Stimulated activated CD4-positive, alpha-beta T cell treated with anti-CD3 and anti-CD28 coated beads, TNF-alpha, amount 100 ng/mL, for 4 hours (primary cell): ENCODE measurements at places on chromosomes 2 and 18.

DNA sequence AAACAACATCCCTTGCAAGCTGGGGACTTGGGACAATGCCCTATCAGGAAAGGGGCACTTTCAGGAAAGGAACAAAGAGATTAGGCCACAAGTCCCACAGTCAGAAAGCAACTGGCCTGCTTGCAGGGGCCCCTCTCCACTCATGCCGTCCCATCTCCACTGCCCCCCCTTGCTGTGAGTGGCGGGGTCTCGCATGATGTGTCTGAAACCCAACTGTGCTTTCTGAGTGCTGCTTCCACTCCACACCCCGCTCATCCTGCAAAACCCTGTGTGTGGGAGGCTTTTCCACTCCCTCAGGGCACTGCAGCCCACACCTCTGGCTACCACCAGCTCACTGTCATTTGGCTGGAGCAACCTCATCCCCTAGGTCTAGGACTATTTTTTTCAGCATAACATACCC, 7.9 kb downstream of the HS6ST1 start:
- no peak for DNase-seq

GRCh38 chr2:99032001-99032400, 96.0 kb upstream of the CRACDL start:
- DNase-seq = no peak

GRCh38 chr2:148218326-148219075, 197.6 kb downstream of the MBD5 start:
- DNase-seq = no peak

- no peak for DNase-seq
Measured at GRCh38 chr2:70904371-70905216, 31.1 kb upstream of the ATP6V1B1 start.

GRCh38 chr2:169897834-169898233, 70.6 kb downstream of the UBR3 start:
- no peak for DNase-seq

GRCh38 chr2:239731422-239731821, 293.7 kb downstream of the NDUFA10 start:
- DNase-seq = no peak

GRCh38 chr2:73018188-73018825, 53.2 kb downstream of the SFXN5 start:
- DNase-seq = no peak

DNA sequence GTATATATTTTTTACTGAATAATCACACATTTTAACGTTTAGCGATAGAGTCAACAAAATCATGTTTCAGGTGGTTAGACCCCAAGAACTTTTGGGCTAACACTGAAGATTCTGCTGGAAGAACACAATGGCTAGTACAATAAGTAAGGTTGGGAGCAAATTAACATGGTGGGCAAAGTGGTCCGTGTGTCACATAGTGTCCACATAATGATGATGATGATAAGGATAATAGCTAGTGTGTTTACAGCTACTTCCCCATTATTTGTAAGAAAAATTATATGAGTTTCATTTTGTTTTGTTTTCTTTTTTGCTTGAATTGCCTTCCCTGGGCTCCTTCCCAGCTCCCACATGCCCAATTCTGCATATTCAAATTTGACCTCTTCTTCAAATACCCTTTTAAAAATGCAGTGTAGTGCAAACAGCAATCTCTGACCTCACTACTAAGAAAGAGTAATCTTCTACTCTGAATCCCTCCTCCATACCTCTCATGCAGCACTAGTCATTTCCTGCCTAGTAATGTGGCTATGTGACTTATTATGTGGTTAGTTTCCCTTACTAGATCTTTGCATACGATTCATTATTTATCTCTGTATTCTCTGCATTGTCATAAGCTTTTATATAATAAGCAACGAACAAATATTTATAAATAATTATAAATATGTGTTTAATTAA, 16.9 kb upstream of the VPS54 start:
- no peak for DNase-seq

GRCh38 chr2:236870370-236870769, 215.3 kb upstream of the COPS8 start:
- DNase-seq = no peak

DNA sequence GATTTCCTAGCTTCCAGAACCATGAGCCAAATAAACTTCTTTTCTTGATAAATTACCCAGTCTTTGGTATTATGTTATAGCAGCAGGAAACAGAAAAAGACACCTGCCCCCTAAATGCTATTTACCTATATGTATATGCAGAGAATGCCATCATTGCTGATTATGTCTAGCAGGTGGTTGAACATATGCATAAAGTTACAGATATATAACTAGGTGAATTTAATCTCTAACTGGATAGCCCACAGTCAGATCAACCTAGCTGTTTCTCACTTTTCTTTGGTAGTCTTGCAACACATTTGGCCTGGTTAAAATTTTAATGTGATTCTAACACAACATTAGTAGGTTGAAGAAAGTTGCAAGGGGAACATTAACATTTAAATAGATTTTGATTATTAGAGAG, 7.1 kb upstream of the CERS6 start:
- no peak for DNase-seq

GRCh38 chr18:11024928-11025669, 124.3 kb downstream of the PIEZO2 start:
- no peak for DNase-seq

DNA sequence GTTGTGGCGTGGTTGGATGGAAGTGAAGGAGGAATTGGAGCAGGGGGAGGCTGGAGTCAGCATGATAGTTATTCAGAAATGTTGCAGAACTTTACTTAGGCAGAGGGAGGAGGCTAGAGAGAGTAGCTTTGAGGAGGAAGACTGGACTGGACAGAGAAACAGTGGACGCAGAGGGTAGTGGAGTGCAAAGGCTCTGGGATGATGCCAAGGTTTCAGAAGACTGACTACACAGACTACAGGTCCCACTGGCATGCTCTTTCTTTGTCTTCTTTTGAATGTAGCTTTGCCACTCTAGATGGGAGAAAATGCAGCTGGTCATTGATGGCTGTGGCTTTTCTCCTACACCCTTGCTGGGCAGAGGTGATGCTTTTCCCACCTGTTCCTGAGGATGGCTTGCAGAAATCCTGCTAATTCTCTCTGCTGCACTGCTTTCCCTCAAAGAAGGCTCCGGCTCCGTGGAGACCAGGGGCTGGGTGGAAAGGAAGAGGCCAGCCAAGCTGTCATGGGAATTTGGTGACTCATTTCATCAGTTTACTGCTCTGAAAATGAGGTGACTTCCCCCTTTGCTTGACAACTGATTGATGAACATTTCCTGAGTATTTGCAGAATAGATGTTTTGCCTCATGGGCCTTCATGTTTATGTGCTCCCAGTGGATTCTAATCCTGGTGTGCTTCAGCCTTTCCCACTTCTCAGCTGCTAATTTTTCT, 42.4 kb downstream of the MEIS1 start:
- no peak for DNase-seq

GRCh38 chr2:16507655-16508489, 157.8 kb downstream of the CYRIA start:
- no peak for DNase-seq

DNA sequence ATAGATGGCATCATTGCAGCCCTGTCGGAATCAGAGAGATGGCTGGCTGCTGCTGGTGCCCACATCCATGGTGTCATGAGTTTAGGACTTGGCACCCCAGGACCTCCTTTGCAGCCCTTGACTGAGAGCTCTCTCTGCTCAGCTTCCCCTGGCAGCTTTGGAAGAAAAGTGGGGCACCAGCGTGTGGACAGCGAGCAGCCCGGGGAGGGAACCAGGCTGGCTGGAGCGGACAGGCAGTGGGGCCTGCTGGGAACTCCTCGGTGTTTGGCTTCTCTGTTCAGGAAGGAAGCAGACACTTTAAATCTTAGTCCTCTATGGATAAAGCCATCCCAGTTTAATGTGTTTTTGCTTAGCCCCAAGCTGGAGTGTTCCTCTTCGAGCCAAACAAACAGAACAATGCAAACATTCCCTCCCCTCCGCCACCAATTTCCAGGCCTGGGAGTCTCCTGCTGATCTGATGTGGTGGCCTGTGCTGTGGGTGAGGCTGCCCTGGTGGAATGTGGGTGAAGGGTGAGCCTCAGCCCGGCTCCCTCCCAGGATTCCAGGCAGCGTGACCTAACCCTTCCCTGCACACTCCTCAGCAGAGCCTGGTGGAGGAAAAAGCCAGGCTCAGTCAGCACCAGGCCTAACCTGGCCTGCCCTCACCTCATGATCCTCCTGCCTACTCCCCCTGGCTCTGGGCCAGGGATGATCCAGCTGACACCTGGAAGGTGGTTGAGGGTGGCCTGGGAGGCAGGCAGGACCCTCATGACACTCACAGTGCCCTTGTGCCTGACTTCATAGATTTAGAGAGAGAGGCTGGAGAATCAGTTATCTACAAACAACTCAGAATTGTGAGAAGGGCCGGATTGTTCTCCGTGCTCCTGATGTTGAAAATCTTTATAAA, 21.6 kb upstream of the ITGB6 start:
- no peak for DNase-seq

GRCh38 chr2:190713471-190713870, 64.6 kb downstream of the NAB1 start:
- DNase-seq = no peak

DNA sequence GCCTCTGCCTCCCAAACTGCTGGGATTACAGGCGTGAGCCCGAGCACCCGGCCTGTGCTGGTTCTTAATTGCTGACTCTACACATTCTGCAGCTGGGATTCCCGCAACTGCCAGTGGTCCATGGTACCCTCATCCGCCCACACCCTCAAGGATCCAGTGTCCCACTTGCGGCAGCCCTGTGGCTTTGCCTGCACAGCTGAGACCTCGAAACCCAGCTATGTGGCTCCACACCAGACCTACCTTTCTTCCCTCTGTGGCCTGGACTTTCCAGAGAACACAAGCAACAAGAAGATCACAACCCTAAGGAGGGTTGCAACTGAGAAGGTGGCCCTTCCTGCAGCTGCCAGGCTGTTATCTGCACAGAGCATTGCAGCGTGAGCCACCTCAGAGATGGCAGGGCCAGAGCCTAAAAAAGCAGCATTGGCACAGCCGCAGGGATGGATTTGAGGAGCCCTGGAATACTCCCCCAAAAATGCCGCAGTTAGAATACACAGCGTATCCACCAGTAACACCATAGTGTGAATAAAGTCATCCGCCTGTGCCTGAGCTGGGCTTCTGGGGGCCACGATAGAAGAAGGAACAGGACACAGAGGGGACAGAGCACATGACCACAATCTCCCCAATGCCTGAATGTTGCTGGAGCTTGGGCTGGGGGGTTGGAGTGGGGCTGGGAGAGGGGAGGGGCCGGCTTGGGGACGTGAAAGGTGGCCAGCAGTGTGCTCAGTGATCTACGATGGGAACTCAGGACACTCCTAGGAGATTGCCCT, 1.9 kb downstream of the GPR55 start:
- DNase-seq = no peak

DNA sequence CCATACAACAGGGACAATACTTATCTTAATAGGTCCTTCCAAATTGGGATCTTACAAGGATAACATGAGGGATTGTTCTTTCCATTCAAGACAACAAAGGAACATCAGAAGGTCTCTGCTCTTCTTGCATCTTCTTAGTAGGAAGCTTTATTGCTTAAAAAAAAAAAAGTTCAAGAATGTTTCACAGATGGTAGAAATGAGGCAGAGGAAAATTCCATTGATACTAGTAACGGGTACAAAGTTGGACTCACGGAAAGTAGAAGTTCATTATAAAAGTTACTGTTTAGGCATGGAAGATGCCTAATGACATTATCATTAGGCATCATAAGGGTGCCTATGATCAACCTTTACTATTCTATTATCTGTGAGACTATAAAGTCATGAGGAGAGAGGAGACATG, 136.2 kb downstream of the LAMA3 start:
- DNase-seq = no peak

DNA sequence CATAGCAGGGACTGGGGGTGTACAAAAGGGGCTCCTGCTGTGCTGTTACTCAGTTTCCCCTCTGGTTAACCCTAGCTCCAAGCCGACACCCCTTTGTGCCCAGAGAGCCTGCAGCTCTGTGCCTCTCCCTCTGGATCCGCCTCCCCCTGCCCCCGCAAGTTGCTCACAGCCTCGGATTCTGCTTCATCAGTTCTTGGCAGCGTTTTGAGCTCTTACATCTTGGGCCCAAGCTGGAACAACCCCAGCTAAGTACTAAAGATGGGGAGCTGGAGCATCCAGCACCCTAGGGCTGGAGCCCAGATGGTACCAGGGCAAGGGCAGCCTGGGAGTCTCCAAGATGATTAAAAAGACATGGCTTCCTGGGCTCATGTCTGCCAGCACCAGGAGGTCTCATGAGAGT, 40.7 kb downstream of the POMC start:
- DNase-seq = no peak

DNA sequence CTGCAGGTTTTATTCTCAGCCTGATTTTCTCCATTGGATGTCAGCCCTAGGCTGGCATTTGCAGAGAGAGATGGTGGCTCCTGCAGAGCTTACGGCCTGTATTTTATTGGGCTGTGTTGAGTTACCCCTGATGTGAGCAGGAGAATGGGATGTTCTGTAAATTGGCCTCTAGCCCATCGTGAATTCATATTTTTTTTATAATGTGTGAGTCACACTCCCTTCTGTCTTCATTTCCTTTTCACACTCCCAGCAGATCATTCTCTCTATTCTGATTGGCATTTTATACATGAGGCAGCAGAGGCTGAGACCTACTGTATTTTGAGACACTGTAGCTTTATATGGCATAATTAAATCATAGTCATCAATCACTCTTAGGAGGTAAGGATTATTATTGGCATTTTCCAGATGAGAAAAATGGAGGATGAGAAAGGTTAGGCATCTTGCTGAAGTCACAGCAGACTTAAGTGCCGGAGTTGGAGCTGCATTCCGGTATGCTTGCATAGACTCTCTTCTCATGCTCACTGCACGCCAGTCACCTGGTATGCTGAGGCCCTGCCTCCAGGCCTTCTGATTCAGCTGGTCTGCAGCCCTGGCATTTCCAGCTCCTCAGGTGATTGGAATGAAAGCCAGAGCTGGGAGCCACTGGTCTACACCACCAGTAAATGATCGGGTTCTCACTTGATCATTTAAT, 142.4 kb downstream of the NEDD4L start:
- no peak for DNase-seq

- DNase-seq = no peak
Measured at GRCh38 chr2:69525261-69525660, 88.0 kb upstream of the NFU1 start.

GRCh38 chr2:38735999-38736320, 15.2 kb downstream of the SRSF7 start:
- DNase-seq = no peak

DNA sequence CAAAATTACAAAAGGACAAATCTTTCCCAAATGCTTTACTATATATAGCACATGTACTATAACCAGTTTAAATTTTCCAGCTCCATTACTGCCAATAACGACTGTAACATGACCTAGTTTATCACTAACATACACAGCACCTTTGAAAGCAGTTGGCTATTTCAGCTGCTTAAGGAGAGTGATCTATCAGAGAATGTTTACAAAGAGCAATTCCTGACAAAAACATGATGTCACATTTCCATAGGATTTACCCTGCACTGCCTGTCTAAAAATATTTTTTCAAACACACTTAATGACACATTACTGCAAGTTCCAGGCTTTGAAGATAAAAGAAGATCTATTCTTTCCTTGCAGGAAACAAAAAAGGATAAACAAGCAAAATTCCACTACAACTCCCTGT, 40.6 kb downstream of the ZNF516 start:
- no peak for DNase-seq
